Cardiac fibroblast (primary cell): ENCODE measurements at places on chromosomes 16 and 17.

GRCh38 chr16:22240023-22240710 is 34.1 kb downstream of the EEF2K start:
- peak; percentile 76 for DNase-seq

GRCh38 chr17:1160591-1161390 is 19.0 kb downstream of the ABR start:
- DNase-seq: no peak

GRCh38 chr16:47947723-47948122 is 208.1 kb downstream of the ABCC12 start:
- DNase-seq: no peak

DNA sequence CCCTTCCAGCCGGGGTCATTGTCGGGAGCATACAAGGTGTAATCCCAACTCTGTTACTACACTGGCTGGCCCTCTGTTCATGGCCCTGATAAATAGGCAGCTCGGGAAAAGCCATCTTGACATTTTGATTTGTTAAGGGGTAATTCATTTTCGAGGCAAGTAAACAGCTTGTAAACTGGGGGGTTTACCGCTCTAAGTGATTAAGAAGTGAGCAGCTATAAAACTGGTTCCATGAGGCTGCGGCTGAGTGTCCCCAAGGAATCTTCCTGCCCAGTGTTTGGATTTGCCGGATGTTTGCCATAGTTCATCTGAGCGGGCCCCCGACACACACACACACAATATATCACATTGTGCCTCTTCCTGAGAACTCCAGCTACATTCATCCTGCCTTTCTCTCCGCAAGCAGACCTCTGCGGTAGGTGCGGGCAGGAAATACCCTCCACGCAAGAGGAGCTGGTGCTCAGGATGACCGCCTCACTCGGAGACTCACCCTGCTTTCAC is 92.2 kb downstream of the SOCS1 start:
- no peak for DNase-seq

DNA sequence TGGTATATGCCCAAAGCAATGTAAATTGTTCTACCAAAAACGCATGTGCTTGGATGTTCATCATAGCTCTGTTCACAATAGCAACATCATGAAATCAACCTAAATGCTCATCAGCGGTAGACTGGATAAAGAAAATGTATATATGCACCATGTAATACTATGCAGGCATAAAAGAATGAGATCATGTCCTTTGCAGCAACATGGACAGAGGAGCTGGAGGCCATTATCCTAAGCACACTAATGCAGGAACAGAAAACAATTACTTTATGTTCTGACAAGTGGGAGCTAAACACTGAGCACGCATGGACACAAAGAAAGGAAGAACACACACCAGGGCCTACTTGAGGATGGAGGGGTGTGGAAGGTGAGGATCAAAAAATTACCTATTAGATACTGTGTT is 33.7 kb downstream of the TANC2 start:
- DNase-seq: no peak

DNA sequence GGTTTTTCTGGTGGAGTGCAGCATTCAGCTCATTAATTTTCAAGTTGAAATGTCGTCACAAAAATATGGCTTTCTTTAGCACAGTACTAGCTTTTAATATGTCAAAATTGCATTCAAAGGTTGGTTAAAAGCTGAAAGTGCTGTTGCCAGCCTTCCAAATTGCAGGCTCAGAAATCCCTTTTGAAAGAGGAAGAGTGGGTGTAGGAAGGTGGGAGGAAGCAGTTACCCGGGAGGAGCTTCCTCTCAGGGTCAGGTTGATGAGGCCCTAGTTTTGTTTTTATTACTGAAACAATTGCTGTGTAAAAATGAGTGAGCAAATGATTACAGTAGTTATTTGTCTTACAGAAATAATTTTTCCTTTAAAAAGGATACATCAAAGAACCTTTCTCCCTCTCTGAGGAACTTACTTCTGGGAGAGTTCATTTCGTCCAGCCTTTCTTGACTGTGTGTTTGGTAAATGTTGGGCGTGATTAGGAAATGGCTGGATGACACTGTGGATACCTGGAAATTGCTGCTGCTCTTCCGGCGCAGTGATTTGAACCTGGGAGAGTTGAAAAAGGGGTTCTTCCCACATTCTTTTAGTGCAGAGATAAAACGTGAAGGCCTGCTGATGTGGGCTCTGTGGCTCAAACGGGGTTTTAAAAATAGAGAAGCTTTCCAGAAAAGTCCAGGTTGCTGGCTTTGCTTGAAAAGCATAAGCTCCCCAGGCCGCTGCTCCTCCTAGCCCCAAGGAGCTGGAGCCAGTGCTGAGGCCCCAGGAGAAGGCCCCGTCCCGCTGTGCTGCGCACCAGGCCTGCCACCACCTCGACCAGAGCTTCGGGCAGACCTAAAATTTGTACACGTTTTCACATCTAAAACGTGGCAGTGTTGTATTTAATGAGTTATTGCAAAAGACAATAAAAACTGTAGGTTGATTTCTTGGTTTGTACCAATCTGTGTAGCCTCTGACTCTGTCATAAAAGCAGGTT is 41.7 kb downstream of the SEC14L1 start:
- DNase-seq: no peak
